ENCODE measurements at places on chromosomes 6 and 20.

- no peak for DNase-seq
Observed at GRCh38 chr20:59309218-59309617, 8.8 kb downstream of the EDN3 start.

DNA sequence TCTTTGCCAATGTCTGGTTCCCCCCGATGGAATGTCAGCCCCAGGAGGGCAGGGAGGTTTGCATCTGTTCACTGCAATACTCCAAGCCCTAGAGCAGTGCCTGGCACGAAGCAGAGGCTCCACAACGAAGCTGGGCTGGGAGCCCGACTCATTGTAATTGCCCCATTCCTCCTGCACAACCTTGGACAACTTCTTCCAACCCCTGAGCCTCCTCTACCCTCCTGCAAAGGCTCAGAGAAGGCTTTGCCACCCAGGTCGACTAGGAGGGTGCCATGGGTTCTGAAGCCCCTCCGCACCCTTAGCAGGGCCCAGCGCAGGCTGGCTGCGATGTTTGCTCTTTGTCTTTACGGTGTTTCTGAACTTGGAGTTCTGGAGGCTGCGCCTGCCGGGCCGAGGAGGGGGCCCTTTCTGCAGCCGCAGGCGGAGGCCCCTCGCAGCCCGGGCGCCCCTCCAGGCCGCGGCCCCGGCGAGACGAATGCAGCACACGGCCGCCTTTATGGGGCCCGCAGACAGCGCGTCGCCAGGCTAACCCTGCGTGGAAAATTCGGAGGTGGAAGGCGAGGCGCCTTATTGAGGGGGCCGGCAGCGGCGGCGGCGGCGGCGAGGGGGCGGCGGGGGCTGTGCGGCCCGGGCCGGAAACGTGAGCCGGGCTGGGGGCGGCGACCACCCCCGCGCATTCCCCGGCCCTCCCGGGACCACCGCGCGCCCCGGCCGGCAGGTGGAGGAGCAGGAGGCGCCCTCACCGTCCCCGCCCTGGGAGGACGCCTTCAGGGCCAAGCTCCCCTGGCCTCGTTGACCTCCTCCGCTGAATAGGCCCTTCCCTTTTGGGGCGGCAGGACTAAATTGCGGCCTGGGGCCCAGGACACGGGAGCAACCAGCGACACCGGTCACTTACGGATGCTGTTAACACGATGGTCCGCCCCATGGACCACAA lies 27.0 kb downstream of the SNAI1 start:
- DNase-seq, result no peak

DNA sequence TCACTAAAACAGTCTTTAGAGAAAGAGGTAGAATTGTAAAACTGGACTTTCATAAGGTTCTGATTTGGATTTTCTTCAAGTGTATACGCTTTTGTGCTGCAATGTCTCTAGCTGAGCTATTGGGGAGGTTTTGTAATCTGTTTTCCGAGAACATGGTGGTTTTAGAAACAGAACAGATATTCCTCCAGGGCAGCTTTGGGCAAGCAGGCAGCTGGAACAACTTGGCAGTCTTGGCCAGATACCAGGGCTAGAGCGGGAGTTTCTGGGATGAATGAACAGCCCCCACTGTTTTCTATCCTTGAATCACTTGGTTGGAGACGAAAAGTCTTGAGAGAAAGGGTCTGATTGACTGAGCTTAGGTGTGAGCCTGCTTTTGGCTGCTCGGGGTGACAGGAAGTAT lies 17.1 kb upstream of the ARMC2 start:
- DNase-seq, result no peak

DNA sequence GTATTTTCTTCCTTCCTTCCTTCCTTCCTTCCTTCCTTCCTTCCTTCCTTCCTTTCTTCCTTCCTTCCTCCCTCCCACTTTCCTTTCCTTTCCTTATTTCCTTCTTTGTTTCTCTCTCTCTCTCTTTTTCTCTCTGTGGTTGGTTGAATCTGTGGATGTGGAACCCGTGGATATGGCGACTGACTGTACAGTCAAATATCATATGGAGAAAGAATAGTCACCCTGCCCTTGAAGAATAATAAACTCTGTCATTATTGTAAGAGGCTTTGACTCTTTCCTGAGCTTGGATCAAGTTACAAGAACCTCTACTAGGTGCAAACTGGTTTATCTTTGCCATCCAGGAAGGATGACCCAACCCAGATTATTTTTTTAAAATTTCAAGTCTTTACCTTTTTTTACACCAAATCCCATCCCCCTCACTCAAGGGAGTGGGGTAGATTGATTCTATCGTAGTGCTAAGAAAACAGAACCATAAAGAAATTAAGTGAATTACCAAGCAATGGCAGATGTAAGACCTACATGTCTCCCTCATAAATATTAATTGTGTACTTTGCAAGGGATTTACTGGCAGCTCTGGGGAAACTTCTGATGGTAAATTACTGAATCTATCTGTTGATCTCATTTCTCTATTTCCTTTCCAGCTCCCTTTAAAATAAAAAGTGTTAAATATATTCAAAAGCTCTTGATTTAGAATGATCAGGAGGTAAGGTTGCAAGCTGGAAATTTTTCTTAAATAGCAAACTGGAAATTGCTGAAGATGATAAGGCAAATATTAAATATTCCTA lies 667.5 kb downstream of the UTRN start:
- no peak for DNase-seq

DNA sequence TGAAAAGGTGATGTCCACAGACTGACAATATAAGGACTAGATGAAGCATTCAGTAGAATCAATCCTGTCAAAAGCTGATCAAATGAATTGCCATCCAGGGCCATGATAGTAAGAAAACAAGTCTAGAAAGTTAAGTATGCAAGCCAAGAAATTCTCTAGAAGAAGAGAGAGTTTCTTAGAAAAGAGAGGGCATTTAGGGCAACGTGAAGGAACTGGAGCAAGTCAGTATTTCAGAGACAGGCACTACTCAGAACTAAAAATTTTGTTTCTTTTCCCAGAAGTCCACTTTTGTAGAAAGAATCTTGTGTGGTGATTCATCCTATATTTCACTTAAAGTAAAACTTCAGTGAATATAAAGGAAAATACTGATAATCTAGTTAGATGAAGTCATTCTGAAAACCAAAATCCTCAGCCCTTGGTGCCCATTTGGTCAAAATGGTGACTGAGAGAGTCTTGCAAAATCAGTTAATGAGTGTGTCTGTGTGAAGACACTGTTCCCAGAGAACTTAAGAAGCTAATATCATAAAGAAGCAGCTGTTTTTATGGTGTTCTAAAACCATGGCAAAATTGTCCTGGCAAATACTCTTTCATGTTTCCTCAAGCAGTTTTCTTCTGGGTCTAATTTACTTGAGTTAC lies 82.2 kb downstream of the COL19A1 start:
- no peak for DNase-seq

DNA sequence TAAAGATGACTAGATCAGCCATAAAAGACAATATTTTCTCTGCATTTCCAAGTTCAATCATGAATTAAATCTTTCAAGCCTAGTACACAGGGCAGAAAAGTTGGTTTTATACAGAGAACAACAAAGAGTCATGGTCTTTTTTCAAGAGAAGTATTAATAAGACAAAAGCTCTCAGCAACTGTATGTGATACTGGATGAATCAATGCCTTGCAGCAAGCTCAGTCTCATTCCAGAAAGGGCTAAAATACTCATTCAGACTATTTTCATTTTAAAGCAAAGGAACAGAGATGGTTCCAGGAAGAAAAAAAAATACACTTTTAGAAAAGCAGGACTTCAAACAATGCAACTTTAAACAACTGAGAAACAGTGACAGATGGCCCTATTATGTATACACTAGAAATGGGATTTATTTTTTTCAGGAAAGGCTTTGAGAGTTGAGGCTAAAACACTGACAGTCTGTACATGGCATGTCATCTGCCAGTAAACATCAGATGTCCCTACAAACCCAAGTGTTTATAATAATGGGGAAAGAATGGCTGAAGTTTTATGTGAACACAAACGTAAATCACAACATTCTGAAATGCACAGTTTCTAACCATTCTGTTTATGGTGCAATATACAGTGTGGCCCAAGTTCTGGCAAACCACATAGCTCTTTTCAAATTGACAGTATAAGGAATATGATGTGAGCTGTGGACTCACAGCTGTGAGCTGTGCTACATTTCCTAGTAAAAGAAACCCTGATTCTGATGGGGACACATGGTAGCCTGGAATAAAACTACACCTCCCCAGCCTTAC lies 114.3 kb upstream of the DST start:
- DNase-seq, result no peak

GRCh38 chr6:14734052-14734415 lies 511.8 kb upstream of the JARID2 start:
- DNase-seq, result no peak

DNA sequence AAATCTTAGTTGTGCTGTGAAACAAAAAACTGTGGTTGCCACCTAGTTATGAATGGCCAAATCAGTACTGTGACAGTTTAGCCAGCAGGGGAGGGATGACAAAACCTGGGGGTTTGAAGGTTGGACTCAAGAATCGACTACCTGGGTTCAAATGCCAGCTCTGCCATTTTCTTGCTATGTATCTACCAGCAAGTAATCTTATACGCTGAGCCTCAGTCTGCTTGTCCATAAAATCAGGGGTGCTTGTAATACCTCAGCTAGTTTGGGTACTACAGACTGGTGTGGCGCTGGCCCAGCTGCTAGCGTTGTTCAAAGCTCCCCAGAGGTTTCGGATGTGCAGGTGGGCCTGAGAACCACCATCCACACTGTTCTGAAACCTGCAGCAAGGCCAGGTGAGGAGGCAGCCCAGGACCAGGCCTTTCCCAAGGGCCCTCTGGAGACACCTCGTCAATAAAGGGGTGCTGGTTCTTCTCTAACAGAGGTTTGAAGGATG lies 40.4 kb downstream of the TRAM2 start:
- no peak for DNase-seq

DNA sequence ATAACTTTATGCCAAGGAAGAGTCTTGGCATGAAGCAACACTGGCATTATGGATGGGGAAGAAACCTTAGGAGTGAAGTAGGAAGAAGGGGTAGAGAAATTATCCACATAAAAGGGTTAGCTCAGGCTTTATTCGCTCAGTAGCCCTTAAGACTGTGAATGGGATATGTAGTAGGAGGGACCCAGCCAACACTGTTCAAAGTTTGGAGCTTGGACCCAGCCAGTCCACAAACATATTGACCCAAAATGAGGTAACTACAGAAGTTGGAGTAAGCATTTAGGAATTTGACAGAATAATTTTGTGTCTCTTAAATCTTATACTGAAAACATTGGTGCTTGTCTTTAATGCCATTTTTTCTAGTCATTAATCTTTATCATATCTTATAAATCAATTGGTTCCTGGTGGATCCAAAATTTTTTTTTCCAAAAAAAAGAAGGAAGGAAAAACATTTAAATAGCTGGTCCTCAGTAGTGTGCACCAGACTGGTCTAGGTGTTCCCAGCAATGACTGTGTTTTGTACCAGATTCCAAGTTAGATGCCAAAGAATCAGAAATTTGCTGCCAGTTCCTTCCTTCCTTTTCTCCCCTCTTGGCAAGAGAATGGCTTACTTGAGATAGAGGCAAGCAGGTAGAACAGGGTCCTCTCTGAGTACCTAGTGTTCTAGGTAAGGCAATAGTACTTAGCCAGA lies 451.8 kb upstream of the SOX4 start:
- no peak for DNase-seq

GRCh38 chr6:136084403-136084802 lies 165.7 kb downstream of the MTFR2 start:
- DNase-seq, result no peak

DNA sequence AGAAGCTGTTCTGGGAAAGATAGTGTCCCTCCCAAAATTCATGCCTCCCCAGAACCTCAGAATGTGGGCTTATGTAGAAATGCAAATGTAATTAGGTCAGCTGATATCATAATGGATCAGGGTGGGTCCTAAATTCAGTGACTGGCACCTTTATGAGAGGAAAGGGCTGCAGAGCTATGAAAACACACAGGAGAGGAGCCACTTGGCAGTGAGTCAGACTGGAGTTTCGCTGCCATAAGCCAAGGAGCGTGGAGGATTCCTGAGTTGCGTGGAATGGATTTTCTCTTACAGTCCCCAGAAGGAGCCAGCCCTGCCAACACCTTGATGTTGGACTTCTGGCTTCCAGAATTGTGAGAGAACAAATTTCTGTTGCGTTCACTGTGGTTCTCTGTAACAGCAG lies 249.8 kb upstream of the PMEPA1 start:
- DNase-seq, result no peak

- no peak for DNase-seq
Observed at GRCh38 chr6:65350530-65350929, 356.5 kb downstream of the EYS start.

DNA sequence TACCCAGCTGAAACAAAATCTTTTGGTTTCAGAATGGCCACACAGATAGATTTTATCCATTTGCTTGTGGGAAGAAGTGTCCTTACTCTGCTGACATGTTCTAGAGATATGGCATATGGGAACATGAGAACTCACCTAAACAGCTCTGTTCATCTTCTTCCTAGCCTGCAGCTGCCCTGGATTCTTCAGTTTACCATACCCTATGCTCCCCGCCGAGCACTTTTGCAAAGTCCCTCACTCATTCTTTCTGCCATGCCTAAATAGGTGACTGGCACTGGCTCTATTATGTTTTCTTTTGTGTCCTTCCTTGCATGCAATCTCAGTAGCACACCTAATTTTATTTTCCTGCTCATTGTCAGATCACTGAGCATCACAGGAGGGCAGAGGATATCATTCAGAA lies 293.7 kb upstream of the RSPO3 start:
- no peak for DNase-seq

DNA sequence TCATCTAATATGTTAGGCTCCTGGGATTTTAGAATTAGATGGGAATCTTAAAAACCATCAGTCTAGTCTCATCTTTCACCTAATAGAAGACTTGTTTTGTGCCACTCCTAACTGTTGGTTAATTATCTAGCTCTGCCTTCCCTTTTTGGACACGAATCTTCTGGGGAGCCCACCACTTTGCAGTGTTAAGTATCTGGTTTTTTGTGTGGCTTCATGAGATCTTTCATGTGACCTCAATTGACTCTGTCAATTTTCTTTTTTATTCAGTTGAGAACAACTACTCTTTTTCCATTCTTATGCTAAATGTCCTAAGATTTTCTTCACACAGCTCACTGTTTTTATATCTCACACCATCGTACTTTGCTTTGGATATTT lies 16.9 kb downstream of the TBPL1 start:
- no peak for DNase-seq

GRCh38 chr6:87146363-87146762 lies 9.0 kb upstream of the ZNF292 start:
- DNase-seq, result no peak

- no peak for DNase-seq
Observed at GRCh38 chr20:722822-723644, 45.3 kb downstream of the SLC52A3 start.

- DNase-seq, result no peak
Observed at GRCh38 chr6:92026878-92027277, 1392.5 kb downstream of the EPHA7 start.

- no peak for DNase-seq
Observed at GRCh38 chr6:129576456-129576855, 133.5 kb downstream of the ARHGAP18 start.

GRCh38 chr6:22380236-22380635 lies 83.4 kb upstream of the PRL start:
- DNase-seq, result no peak

DNA sequence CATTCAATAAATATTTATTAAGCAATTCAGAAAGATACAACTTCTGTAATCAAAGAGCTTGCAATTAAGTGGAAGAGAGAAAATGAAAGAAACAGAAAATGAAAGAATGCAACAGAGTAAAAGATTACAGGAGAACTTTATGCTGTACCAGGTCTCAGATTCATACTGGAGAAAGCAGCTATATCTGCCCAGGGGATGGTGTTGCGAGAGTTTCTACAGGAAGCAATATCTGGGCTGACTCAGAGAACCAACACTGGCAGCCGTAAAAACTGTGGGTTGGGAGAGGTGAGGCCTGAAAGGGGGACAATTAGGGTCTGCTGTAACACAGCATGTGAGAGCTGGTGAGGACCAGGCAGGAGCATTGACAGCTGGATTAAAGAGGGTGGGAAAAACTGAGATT lies 256.7 kb upstream of the TCF21 start:
- DNase-seq, result no peak

Data from activated CD4-positive, CD25-positive, alpha-beta regulatory T cell (primary cell).